ENCODE measurements at places on chromosomes 11 and 22. TPM values are rescaled to one million over a fixed set of nuclear protein-coding genes. Genes with fewer than 3 reads are reported as not detected.
A peak's percentile ranks its signal among the peaks of the same experiment; 100 is the strongest.

Gene MYBPC3
- not detected for total RNA-seq

Gene MMP7
- total RNA-seq, result 0.13 TPM

Gene PLAAT2
- not detected for total RNA-seq

Gene ZDHHC8
- 109 TPM for total RNA-seq

- no peak for DNase-seq
These were observed 198.3 kb downstream of the NAV2 start for GRCh38 chr11:19910931-19911330.

DNA sequence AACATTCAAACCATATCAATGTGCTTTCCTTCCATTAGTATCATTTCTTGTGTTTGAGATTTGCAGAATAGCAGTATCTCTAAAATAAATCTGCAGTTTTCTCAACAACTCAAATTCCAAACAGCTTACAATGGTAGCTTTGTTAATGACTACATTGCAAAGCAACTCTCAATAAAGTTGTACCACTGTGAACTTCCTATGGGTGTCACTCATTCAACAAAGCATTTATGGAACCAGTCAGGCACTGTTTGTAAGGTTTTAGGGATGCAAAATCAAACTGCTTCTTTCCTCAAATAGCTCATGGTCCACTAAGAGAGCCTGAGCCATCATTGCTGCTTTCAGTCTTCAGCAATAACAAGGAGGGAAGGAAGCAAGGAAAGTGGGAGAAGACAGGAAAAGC lies 91.0 kb downstream of the CCDC83 start:
- DNase-seq, result no peak

DNA sequence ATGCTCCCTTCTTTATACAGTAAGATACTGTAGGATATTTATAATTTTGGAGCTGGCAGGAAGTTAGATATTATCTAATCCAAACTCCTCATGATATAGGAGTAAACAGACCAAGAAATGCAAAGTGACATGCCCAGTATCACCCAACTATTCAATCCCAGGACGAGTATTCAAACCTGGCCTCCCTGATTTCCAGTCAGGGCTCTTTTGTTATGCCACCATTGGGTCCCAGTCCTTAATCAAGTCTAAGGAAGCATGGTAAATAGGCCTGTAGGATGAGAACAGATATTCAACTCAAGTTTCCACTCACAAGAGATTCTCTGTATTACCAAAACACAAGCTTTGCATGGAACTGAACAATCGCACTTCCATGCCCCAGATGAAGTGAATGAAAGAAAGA lies 484.0 kb upstream of the API5 start:
- DNase-seq, result no peak

- DNase-seq, result peak; percentile 80
These were observed 3.8 kb downstream of the SMTN start for GRCh38 chr22:31084811-31085492.

GRCh38 chr11:112024178-112024772 lies 933 bp upstream of the DLAT start:
- DNase-seq, result peak; percentile 69

Gene NEFH
- total RNA-seq, result 14.5 TPM

DNA sequence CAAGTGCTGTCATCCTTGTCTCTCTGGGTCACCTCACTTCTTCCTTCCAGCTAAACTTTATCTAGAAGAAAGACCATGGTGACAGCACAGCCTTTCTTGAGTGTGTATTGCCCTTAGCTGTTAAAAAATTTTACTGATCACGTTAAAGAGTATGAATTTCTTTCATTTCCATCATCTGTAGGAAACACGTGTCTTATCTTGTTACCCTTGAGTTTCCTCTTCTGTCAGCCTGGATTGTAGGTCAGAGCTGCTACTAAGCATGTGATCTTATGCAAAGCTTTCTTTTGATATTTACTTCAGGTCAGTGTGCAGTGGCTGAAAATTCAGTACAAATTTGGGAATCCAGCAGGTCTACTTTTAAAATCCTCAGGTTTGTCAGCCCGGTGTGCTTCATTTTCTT lies 512.2 kb upstream of the ARHGAP42 start:
- DNase-seq, result no peak

GRCh38 chr11:70833011-70833410 lies 419.4 kb downstream of the SHANK2 start:
- DNase-seq, result no peak

DNA sequence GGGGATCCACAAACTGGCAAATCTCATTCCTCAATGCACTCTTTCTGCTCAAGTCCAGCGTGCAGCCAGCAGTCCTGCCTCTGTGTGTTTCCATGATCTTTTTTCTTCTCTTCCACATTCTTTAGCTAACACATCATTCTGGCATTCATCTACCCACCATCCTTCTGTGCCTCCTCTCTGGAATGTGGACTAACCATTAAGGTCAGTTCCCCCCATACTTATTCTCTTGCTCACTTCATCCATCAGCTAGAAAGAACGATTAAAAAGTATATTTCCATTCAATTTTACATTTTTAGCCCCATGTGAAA lies 7.8 kb downstream of the KIRREL3 start:
- DNase-seq, result no peak

DNA sequence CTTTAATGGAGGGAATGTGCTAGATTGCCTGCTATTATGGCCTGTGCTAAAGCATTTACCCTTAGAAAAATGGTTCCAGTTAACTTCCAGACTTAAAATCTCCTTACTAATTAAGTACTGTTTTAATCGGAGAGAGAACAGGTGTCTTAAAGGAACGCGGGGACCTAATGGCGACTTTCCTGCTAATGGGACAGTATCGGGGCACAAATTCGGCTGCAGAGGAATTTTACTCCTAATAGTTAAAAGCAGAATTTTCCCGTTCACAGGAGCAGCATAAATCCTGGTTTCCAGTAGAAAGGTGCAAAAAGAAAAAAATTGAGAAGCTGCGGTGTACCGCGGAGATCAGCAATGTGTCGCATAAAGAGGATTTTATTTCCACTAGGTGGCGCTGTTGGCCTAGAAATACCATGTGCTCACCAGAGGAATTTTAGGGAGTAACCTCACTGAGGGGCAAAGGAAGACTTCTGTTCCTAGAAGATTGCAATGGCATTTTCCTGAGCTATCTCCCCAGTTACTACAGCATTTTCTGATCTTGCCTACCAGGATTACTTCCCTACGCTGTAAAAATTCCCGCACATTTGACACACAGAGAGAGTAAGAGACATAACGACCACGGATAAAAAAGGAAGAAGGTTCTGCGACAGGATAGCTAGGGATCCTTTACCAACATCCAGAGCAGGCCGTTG lies 44.5 kb downstream of the ZNF280B start:
- peak; percentile 97 for DNase-seq

DNA sequence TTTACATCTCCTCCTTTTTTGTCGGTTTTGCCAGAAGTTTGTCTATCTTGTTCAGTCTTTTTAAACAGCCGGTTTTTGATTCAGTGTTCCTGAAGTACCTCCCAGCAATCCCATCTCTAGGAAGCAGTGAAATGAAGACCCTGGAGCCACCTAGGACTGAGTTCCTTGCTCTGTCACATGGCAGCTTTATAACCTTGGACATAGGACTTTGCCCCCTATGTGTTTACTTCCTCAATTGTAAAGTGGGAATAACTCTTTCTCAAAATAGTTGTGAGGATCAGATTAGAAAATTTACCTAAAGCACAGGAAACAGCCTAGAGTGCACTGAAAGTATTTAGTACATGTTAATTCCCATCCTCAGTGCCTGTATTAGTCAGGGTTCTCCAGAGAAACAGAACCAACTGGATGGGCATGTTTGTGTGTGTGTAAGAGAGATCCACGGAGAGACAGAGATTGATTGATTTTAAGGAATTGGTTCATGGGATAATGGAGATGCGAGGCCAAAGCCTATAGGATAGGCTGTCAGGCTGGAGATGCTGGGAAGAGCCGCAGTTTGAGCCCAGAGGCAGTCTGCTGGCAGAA lies 20.0 kb downstream of the FAM83F start:
- no peak for DNase-seq

GRCh38 chr22:49747130-49747529 lies 80.5 kb downstream of the BRD1 start:
- DNase-seq, result no peak

Data from K562 (cell line).